Thyroid gland (tissue), 4 donors: ENCODE measurements at places on chromosomes 12 and 14. TPM values are rescaled to one million over a fixed set of nuclear protein-coding genes. Genes with fewer than 3 reads are reported as not detected.

The WNT1 gene
- total RNA-seq: not detected

The TAS2R13 gene
- 5.9 TPM for total RNA-seq

- no peak for DNase-seq
Observed at GRCh38 chr12:64090047-64090446, 132.0 kb downstream of the KICS2 start.

DNA sequence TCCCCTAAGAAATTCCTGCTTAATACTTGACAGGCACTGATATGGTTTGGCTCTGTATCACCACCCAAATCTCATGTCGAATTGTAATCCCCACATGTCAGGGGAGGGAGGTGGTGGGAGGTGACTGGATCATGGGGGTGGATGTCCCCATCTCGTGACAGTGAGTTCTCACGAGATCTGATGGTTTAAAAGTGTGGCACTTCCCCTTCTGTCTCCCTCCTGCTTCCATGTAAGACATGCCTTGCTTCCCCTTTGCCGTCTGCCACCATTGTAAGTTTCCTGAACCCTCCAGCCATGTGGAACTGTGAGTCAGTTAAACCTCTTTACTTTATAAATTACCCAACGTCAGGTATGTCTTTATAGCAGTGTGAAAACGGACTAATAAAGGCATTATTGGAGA lies 198.0 kb downstream of the FOXN3 start:
- DNase-seq: no peak

DNA sequence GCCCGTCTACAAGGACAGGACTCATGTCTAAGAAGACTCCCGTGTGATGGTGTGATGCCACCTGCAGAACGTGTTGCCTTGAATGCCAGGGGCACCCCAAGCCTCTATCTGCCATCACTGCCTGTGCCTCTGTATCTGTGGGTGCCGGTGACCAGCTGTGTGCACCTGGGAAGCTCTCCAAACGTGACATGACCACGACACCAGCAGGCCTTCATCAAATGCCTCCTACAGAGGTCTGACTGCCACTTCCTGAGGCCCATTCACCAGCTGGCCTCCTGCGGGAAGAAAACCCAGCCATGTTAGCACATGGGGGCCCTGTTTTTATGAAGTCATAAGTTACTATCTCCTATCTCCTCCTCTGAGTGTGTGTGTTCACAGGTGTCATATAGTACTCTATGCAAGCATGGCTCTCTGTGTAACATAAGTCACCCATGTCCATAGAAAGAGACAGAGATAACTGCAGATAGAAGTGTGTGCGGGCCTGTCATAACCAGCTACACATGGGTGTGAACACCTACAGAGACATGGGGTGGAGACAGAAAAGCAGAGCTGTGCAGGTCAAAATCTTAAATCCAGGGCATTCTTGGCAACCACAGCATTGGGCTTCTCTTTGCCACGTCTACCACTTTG lies 18.3 kb upstream of the SERPINA4 start:
- no peak for DNase-seq

DNA sequence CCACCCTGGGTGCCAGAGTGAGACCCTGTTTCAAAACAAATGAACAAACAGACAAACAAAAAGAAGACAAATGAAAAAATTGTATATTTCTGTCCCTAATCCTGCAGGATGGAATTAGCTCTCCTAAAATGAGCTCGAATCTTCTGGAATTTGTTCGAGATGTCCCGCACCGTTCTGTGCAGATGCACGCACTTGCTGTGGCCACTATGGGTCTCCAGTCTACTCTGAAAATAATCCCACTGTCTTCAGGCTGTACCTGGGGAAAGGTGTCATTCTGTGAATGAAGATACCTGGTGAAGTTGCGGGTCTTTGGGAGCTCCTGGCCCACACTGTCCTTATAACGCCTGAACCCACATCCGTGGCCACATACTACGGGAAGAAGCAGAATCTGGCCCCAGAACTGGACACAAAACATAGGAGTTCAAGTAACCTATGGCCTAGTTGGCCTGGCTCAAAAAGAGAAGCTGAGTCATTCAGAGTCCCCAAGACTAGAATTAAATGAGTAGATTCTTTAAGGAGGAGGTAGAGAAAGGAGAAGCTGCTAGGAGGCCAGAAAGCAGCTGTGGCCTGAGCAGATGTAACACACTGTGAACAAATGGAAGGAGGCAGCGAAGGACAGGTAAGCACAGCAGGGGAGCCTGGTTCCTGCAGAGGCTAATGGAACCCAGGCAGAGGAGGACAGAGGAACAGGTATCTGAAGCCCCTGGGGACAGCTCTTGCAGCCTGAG lies 108.6 kb downstream of the FOXN3 start:
- DNase-seq: no peak

GRCh38 chr12:57500213-57500612 lies 12.3 kb downstream of the MARS1 start:
- no peak for DNase-seq

DNA sequence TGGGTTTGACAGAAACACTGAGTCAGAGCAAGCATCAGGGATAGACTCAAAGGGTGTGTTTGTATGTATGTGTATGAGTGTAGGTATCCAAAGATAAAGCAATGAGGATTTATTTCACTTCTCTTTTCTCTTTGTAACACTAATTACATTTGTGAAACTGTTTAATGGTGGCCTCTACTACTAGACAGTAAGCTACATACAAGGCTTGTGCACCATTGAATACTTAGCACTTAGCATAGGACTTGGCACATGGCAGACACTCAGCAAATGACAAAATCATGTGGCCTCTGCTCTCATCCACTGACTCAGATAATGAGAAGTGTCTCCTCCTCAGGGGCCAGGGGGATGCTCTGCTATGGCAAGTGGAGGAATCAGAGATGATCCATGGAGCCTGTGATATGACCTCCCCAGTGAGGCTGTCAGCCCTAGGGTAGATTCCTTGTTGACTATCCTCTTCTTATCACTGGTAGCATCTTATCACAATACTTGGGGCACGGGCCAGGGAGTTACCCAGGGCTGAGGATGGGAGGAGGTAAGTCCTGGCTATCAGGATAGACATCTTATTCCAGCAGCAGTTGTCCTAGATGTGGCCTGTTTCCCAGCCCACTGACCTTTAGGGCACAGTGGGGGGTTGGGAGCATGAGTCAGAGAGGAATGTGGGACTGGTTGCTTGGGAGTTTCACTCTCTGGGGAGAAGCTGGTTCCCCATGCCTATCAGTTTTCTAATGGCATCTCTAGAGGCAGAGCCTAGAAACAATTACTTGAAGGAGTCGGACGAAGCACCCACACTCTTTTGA lies 71.2 kb upstream of the HOXC13 start:
- DNase-seq: no peak
